NCI-H2081 treated with DMSO at 0.1 percent for 48 hours (cell line): ENCODE measurements at places on chromosomes 1 and 21.

GRCh38 chr1:228497817-228498216, 10.6 kb downstream of the RNF187 start:
- DNase-seq, result no peak

GRCh38 chr21:31133243-31133830, 95.1 kb upstream of the KRTAP19-8 start:
- no peak for DNase-seq

- no peak for DNase-seq
These were observed 38.4 kb upstream of the ASB17 start for GRCh38 chr1:75970631-75971030.

DNA sequence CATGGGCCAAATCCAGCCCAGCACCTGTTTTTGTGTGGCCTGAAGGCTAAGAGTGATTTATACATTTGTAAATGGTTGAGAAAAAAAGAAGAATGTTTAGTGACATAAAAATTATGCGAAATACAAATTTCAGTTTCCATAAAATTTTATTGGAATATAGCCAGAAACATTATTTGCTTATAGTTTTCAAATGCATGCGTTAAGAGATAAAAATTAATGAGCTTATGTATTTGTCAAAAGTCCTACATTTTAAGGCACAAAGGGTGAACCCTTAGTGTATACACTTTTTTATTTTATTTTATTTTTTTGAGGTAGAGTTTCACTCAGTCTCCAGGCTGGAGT, 2.1 kb downstream of the MORC3 start:
- DNase-seq, result no peak

DNA sequence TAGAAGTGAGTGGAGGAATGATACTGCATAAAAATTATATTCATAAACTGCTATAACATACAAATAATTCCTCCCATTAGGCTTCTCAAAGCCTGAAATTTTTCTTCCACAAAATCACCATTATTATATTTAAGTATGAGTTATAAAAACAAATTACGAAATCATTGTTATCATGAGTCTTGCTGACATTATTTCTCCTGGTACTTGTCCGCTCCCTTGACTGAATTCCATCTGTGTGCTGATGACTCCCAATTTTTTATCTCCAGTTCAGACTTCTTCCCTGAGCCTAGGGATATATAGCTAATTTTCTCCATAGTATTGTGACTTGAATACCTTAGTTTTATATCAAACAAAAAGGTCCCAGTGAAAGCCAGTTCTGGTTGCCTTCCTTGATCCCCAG, 268.2 kb downstream of the HMCN1 start:
- no peak for DNase-seq

- DNase-seq, result no peak
These were observed 31.9 kb downstream of the WNT9A start for GRCh38 chr1:227915564-227916553.

- DNase-seq, result no peak
These were observed 45.1 kb upstream of the ROR1 start for GRCh38 chr1:63728611-63729226.
